ENCODE measurements at places on chromosomes 6 and 20.

GRCh38 chr6:150288456-150288855 lies 80.4 kb upstream of the IYD start:
- DNase-seq = no peak

- DNase-seq = no peak
Observed at GRCh38 chr6:41171908-41172307, 9.0 kb upstream of the TREM2 start.

DNA sequence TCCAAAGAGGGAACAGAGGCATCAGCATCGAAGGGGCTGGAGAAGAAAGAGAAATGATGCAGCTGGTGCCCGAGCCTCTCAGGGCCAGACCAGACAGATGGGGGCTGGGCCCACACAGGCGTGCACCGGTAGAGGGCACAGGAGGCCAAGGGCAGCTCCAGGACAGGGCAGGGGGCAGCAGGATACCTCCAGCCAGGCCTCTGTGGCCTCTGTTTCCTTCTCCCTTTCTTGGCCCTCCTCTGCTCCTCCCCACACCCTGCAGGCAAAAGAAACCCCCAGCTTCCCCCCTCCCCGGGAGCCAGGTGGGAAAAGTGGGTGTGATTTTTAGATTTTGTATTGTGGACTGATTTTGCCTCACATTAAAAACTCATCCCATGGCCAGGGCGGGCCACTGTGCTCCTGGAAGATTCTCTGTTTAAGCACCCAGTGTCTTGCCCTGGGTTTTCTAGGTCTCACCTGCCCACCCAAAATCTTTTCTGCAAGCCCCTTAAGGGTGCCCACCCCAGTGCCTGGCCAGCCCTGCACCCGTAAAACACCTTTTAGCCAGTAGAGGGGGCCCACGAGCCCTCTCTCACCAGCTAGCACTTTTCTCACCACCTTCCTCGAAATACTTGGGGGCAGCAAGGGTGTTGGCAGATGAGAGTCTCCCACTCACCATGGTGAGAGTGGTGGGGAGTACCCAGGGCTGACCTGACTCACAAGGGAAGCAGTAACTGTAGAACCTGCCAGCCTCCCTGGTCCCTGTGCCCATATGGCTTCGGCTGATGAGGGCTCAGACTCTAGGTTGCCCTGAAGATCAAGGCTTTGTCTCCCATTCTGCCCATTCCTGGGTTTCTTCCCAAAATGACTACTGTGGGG lies 35.7 kb upstream of the ID1 start:
- DNase-seq = peak; percentile 70

DNA sequence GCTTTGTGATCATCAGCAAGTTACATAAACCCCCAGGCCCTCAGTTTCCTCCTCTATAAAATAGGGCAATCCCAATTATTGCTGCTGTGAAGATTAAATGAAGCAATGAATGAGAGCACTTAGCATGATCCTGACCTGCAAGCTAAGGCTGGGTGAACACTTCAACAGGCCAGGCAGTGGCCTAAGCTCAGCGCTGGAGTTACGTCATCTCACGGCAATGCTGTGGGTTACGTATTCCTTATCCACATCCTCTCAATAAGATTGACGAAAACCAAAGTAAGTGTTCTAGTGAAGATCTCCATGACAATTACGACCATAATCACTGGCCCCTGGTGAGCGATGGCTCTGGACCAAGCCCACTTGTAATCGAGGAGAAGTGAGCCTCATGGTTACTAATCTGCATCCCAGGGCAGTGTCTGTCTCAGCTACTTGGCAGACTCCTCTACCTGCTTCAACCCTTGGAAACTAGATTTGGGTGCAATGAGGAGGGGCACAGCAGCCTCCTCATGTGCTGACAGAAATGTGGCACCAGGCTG lies 274.1 kb upstream of the ARID1B start:
- no peak for DNase-seq

GRCh38 chr6:4253604-4254231 lies 118.3 kb upstream of the ECI2 start:
- no peak for DNase-seq

DNA sequence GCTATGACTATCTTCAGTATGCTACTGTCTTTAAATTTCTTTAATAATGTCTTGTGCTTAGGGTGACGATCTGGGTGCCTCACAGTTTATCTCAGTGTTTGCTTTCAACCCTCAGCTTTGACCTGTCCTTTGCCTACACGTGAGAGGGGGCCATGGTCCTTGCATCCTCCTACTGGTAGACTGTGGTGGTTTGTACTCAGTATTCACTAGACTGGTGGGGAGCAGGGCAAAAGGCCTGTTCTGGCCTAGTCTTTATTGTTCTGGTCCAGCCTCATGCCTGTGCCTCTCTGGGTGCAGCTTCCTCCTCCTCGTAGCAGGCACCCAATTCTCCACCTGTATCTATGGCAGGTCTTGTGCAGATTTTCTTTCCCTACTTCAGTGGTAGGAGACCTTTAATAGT lies 354.9 kb downstream of the CD109 start:
- DNase-seq = no peak

- DNase-seq = no peak
Observed at GRCh38 chr6:20200761-20201630, 11.3 kb downstream of the MBOAT1 start.

- no peak for DNase-seq
Observed at GRCh38 chr6:27672113-27672799, 199.4 kb upstream of the ZNF184 start.

DNA sequence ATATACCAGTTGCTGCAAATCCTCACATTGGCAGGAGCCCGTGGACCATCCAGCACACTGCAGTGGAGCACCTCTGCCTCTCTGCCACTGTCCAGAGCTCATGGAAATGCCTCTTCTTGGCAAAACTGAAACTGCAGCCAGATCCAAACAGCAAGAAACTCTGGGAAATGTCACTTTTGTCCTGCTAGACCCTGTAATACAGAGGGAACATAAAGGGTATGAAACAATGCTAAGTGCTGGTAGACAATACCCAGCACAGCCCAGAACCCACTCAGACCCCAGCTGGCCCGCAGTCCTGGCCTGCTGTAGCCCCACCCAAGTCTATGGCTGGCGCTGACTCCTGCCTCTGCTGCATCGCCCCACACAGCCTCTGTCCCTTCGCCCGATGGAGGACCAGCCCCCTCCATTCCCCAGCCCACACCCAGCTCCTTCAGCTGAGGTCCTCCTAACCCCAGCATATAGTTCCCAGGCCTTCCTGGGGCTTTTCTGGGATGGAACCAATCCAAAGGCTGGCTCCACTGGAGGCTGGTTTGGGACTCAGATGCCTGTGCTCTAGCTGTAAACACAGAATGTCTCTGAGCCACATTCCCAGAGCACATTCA lies 242.5 kb downstream of the LRFN2 start:
- DNase-seq = peak; percentile 48

GRCh38 chr20:44110816-44111568 lies 76.0 kb downstream of the JPH2 start:
- no peak for DNase-seq

- no peak for DNase-seq
Observed at GRCh38 chr6:40695750-40696415, 108.7 kb upstream of the LRFN2 start.

DNA sequence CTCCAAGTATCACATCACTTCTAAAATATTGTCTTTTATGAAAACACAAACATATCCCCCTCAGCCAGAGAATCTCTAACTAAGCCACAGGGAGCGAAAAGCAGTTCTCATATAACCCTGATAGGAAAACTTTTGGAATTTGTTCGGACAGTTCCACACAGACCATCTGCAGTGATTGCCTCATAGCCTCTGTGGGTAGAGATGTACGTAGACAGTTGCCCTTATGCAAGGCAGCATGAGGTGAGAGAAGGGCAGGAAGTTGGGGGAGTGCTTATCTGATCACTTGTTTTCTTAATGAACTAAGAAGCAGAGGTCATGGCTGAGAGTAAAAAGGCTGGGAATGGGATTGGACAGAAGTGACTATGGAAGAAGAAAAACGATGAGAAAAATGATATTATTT lies 39.6 kb downstream of the SLC23A2 start:
- DNase-seq = no peak

GRCh38 chr6:39225946-39226437 lies 3.3 kb downstream of the KCNK5 start:
- no peak for DNase-seq

DNA sequence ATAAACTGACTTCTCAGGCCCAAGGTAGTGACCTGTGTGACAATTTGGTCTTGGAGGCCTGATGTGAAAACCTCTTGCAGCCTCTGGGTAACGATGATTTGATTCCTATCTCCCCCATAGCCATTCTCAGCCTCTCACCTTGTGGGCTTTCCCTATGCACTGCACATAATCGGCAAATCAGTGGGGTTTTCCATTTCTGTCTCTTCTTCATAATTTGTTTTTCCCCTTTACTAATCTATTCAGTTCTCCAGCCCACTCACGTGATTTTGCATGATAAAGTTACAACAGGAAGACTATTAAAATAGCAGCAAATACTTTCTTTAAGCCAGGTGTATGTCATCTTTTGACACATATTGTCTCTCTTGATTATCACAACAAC lies 893.7 kb downstream of the TFAP2A start:
- DNase-seq = no peak

- DNase-seq = no peak
Observed at GRCh38 chr6:153340568-153340967, 209.5 kb upstream of the RGS17 start.

DNA sequence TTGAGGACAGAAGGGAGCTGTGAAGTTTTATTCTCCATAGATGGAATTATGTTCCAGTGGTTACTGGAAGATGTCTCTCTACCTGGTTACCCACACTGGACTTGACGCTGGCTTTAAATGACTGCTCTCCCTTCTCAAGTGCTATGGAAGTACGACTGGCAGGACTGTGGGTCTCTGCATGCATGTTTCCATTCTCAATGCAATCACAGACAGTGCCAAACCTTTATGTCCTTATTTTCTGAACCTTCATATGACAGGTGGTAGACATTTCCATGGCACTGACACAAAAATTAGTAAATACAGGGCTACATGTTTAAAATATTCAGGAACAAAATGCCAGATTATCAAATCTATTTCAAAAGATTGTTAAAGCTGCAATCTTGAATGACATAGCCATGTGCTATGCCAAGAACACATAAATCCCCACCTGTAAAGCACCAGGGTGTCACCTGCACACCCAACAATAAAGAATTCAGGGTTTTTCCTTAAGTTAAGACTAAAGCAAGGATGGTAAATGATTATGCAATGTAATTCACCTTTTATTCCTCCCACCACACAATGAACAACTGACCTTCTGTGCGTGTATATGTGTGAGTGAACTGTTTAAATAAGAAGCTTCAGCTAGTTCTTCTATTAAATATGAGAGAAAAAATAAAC lies 153.3 kb upstream of the ENPP5 start:
- no peak for DNase-seq

DNA sequence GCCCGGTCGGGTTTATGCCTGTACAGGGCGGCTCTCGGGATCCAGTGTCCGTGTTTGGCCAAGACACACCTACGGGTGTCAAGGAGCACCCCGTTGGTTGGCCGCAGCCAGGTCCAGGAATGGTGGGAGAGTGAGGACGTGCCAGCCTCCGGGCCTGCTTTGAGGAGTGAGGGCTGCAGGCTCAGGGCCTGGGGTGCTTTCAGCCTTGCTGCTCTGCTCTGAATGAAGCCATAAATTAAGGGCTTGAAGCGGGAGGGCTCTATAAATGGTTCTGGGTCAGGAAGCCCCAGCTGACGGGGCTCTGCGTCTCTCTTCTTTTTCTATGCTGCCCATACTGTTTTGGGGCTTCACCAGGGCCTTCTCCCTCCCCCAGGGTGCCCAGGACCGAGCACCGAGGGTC lies 15.1 kb downstream of the GATA5 start:
- no peak for DNase-seq

- peak; percentile 93 for DNase-seq
Observed at GRCh38 chr6:35496841-35497570, at the start of gene TEAD3. Gene TEAD3 (minus strand): TSS chr6:35497079.

DNA sequence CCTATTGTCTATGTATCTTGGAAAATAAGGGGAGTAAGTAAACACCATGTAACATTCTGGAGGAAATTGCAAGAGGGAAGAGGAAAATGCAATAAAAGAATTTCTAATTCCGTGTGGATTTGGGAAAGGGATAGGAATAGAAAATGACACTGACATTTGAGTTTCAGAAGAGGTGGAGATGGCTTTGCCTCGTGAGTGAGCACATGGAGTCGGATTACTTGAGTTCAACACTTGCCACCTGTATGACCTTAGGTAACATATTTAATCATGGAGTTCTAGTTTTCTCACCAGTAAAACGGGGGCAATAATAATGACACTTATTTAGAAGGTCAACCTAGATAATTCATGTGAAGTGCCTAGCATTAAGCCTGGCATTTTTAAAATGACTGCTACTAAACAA lies 10.8 kb upstream of the PBOV1 start:
- no peak for DNase-seq
